Coronary artery (tissue), 2 donors: ENCODE measurements at places on chromosomes 1 and 21.

- DNase-seq = no peak
Observed at GRCh38 chr1:108593448-108593847, 33.5 kb downstream of the EEIG2 start.

- DNase-seq = no peak
Observed at GRCh38 chr21:44360159-44360558, 6.7 kb downstream of the TRPM2 start.

DNA sequence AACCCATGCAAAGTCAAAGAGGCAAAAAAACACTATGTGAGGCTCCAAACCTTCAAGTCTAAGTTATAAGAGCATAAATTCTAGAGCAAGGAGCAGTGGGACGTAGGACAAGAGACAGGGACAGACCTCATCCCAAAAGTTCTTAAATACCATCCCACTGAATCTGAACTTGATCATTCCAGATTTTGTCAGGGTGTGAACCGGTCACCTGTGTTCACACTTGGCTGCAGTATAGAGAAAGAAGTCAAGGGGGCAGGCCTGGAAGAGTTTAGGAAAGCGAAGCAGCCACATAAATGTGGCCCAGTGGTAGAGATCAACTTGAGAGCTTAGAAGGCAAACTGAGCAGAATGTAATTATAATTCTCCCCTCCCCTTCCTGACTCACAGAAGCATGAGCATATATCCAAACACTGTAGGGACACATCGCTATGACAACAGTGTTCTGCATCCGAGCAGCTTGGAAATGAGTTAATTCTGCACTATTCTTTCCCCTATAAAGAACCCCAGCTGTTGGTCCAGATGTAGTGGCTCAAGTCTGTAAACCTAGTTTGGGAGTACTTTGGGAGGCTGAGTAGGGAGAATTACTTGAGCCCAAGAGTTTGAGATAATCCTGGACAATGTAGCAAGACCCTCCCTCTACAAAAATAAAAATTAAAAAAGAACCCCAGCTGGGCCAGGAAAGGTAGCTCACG is 2.7 kb downstream of the AKR7A2 start:
- no peak for DNase-seq

- peak; percentile 77 for DNase-seq
Observed at GRCh38 chr1:112998592-112999235, 42.7 kb upstream of the SLC16A1 start.

- no peak for DNase-seq
Observed at GRCh38 chr1:55444667-55445066, 229.5 kb upstream of the USP24 start.

GRCh38 chr1:70887936-70888335 is 159.7 kb downstream of the PTGER3 start:
- DNase-seq = no peak

GRCh38 chr1:2999571-2999970 is 21.7 kb upstream of the ACTRT2 start:
- no peak for DNase-seq

- DNase-seq = peak; percentile 67
Observed at GRCh38 chr21:45147473-45148315, 73.3 kb downstream of the ADARB1 start.

DNA sequence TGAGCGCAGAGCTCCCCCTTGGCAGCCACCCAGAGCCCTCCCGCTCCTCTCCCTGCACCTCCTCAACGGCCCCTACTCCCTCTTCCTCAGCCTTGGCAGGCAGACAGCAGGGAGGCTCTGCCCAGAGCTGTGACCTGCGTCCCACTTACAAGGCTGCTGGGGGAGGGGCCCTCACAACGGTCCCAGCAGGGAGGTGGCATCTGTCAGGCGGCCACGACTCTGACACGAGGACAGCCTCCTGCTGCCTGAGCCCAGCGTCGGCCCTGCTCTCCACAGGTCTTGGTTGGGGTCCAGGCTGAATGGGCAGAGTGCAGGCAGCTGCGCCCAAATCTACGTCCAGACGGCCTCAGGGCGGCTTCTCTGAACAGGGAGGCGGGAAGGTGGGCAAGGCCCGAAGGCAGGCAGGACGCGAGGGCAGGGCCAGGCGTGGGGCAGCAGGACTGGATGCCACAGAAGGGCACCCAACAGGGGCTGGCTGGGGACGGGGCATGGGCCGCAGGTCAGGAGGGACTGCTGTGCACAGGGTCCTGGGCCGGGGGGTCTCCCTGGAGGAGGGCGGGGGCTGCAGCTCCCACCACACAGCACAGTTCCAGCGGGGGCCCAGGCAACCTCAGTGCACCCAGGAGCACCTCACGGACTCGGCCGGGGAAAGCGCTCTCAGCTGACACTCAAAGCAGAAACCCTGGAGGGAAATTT is 7.5 kb downstream of the SLC19A1 start:
- no peak for DNase-seq

DNA sequence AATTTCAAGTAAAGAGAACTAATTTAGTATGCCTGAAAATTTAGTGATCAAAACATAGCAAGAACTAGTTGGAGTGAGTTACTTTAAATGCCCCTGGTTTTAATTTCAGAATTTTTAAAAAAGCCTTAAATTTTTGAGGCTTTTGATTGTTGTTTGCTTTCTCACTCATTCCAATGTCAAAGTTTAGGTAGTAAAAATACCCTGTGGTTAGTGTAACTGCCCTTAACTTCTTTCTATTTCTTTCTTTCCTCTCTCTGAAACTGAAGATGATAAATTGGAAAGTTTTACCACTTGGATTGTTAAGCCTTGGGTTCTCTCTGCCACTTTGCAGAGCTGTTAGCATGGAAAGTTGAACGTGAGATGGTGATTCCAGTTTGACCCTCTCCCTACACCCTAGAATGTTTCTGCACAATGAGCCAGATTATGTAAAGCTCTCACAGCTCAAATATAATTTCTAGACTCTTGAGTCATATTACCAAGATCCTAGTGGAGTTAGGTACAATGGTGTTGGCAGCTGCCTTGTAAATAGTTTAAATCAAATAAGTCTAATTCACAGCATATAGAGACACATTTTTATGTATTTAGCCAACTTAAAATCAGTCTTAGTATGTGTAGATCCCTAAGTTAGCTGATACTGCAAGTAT is 192.4 kb upstream of the SGIP1 start:
- DNase-seq = no peak

- DNase-seq = no peak
Observed at GRCh38 chr21:18251065-18251464, 6.4 kb downstream of the CHODL start.

GRCh38 chr1:204283711-204284651 is 70.2 kb upstream of the GOLT1A start:
- DNase-seq = no peak

DNA sequence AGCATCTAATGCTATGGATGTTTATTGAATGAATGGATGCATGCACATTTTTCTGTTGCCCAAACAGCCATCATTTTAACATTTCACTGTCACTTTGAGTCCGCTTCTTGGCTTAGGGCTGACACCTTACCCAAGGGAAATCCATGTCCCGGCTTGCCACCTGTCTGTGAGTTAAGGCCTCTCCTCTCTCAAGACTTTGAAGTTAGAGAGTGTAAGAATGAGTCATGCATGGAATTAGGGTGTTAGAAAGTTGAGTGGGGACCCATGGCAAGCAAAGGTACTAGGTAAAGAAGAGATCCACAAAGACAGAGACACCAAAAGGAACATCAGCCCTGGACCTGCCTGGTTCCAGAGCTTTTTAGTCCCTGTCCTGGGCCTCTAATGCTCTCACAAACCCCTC is 35.1 kb downstream of the ATP1A1 start:
- DNase-seq = no peak
